ENCODE measurements at places on chromosomes 11 and 22.

- DNase-seq, result no peak
Observed at GRCh38 chr11:127524618-127525017, 524.0 kb upstream of the KIRREL3 start.

GRCh38 chr22:38846412-38846811, 2.6 kb upstream of the NPTXR start:
- no peak for DNase-seq

GRCh38 chr11:82308979-82309378, 424.7 kb downstream of the FAM181B start:
- no peak for DNase-seq

- no peak for DNase-seq
Observed at GRCh38 chr22:27461470-27461869, 340.1 kb downstream of the MN1 start.

- no peak for DNase-seq
Observed at GRCh38 chr11:5736396-5736795, at the start of gene OR56B1. OR56B1 (plus strand) TSS chr11:5736448; CDS start chr11:5736517, 69 bp downstream.

- DNase-seq, result no peak
Observed at GRCh38 chr11:36360318-36360717, 64.2 kb downstream of the PRR5L start.

DNA sequence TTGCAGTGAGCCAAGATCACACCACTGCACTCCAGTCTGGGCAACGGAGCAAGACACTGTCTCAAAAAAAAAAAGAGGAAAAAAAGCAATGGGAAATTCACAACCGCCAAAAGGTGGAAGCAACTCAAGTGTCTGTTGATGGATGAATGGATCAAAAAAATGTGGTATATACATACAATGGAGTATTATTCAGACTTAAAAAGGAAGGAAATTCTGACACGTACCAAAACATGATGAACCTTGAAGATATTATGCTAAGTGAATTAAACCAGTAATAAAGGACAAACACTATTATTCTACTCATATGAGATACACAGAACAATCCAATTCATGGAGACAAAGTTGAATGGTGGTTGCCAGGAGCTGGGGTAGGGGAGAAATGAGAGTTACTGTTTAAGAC, 40.9 kb downstream of the FAM168A start:
- DNase-seq, result no peak

DNA sequence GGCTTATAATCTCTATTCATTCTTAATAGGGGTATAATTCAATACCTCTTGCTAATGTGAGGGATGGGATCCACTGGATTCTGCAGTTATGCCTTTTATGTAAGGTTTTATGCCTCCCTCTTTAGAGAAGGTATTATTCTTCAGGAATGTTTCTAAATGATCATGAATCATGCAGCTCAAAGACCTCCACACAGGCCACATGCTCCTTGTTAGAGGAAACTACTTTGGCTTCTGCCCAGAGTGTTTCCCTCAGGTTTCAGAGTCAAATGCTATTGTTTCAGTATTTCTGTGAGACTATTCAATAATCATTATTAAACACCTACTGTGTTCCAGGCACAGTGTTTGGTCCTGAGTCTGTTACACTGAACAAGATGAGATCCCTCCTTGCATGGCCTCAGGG, 115.9 kb downstream of the RAB38 start:
- no peak for DNase-seq

GRCh38 chr11:61061081-61061826, 41.0 kb upstream of the CD5 start:
- DNase-seq, result no peak

DNA sequence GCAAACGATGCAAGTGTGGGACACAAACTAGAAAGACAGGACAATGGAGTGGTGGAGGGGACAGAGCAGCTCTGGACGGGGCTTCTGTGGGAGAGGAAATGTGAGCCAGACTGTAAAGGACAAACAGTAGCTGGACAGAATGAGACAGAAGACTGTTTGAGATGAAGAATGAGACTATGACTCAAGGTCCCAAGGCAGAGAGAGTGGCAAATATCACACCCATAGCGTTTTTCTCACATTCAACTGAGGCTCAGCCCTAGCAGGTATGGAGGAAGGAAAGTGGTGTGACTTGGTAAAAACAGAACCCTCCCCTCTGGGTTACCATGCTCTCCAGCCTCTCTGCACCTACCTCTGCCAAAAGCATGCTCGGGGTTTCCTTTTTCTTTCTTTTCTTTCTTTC, 96.5 kb downstream of the RPL27A start:
- DNase-seq, result no peak

Data from left lobe of liver (tissue), 2 donors.